ENCODE measurements at places on chromosomes 7 and 10.

GRCh38 chr10:50369931-50370330 is 118.6 kb upstream of the ASAH2 start:
- no peak for DNase-seq

GRCh38 chr10:67780759-67781538 is 57.0 kb downstream of the DNAJC12 start:
- no peak for DNase-seq

GRCh38 chr7:121085922-121086321 is 97.4 kb downstream of the CPED1 start:
- DNase-seq, result no peak

GRCh38 chr10:1270906-1271305 is 214.7 kb downstream of the WDR37 start:
- DNase-seq, result no peak

- no peak for DNase-seq
Measured at GRCh38 chr10:528173-529165, 161.0 kb downstream of the DIP2C start.

GRCh38 chr7:138907201-138907847 is 73.9 kb downstream of the KIAA1549 start:
- DNase-seq, result no peak

- no peak for DNase-seq
Measured at GRCh38 chr10:23417254-23417653, 21.6 kb upstream of the OTUD1 start.

DNA sequence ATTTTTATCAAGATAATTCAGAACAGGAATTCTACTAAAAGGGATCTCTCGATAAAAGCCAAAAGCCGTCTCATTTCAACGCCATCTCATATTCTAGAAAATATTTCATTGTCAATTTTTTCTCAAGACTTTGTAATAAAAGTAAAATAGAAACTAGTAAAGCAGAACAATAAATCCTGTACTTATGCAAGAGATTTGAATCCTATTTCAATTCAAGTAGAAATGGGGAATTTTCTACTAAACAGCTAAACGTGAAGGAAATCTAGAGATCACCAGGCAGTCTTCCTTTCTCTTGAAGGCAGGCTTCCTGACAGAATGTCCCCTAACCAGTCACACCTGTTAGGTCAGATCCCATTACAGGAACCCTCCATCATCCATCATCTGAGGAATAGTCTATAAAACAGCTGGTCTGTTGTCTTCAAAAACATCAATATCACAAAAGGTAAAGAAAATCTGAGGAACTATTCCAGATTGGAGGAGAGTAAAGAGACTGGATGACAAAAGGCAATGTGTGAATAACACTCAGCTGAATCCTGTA is 23.7 kb downstream of the USP6NL start:
- no peak for DNase-seq

GRCh38 chr10:178723-179122 is 43.5 kb downstream of the ZMYND11 start:
- no peak for DNase-seq

DNA sequence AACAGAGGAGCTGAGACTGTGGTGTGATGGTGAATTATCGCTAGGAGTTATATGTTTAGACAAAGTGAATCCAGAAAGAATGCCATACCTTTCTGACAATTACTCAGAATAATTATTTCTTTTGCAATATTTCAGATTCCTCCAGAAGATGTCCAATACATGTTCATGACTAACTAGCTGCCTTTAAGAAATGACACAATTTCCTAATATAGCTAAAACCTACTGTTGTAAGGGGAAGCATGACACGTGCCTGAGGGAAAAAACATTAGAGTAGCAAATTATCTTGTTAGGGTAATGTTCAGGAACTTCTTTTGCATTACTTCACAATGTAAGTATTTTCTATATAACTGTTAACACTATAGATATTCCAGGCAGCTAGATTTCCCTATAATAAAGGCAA is 150.3 kb downstream of the COL28A1 start:
- DNase-seq, result no peak

DNA sequence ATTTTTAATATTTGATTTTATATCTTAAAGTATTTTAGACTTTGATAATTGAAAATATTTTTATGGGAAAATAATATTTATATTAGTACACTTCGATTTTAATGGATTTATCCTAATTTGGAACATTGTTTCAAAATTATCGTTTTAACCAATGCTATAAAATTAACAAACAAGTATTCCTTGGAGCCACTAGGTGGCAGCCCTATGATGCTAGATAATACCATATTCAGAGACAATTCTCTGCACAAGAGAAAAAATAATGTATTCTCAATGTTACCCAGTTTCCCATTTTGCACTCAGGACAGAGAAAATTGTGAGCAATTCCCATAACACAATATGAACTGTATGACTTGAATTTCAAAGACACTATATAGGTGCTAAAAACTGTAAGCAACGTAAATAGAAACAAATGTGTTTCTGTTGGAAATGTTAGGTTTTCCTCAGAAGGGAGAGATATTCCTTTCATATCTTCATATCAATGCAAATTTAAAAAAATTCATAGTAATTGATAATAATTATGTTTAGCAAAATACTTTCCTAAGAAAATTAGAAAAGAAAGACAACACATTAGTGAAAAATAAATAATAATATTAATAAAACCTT is 237.8 kb downstream of the SEMA3E start:
- DNase-seq, result peak; percentile 8

- DNase-seq, result no peak
Measured at GRCh38 chr10:79407423-79407796, 38.0 kb downstream of the ZCCHC24 start.

DNA sequence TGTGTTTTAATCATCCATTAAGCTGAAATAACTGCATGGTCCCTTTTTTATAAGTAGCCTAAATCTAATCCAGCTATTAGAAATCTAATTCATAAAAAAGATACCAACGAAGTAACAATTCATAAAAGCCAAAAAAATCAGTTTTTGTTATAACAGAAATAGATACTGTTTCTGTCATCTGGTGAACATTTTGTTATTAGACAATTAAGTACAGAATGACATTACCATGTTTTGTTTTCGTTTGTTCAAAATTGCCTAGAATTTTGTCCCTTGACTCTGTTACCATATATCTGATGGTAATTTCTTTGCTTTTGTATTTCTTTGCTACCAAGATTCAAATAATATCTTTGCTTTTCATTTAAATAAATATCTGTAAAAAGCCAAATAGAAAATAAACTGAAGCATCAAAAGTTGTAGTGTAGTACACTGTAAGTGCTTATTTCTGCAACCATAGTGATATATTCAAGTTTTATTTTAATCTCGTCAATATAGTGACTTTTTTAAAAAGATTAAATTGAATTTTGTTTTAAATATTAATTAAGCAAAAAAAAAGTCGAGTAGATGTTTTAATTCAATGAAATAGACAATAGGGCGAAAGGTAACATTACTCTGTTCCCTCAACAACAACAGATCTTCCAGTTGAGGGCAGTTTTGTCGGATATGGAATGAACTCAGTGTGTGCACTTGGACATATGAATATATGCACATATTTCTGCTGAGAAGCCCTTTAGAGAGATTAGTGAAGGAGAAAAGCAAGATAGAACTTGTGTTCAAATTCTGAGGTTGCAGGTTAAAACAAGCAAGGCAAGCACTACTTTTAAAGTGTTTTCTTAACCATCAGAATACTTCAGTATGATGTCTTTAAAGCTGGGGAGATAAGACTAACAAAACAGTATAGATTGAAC is 7.9 kb upstream of the IGF2BP3 start:
- DNase-seq, result no peak

GRCh38 chr10:28331066-28331465 is 28.2 kb upstream of the MPP7 start:
- no peak for DNase-seq

DNA sequence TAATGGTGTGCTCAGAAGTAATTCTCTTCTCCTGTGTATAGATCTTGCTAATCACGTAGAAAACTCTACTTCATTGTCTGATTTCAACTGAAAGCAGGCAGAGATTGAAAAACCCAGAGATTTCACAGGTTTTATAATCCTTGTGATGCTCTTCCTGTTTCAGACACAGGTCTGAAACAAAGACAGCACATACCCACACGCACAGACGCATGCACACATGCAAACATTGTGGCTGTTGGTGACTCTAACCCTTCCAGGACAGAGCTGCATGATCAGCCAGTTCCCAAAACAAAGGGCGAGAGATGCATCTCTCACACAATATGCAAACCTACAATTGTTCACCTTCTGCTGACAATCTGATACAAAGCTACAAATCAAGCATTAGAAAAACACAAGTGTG is 11.1 kb upstream of the TFEC start:
- no peak for DNase-seq

DNA sequence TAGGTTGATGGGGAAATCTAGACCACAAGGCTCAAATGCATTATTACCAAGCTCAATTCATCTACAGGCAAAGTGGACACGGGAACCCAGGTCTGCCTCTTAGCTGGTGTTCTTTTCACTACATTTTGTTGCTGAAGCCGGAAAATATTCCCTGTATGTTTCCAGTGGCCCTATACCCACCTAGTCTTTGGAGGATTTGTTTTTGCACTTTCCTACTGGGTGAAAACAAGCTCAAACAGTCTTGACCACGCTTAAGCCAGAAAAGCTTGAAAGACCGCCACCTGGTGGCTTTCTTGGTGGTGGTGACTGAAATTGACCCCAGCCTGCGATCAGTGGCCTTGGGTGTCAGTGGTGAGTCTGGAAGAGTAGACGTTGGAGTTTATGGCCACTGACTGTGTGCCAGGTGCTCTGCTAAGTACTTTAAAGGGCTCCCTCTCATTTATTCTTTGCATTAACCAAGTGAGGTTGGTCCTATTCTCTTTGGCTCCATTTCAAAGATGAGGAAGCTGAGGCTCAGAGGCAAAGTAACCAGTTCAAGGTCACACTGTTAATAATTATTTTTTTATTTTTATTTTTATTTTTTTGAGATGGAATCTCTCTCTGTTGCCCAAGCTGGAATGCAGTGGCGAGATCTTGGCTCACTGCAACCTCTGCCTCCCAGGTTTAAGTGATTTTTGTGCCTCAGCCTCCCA is 11.1 kb upstream of the CRTAC1 start:
- peak; percentile 26 for DNase-seq

GRCh38 chr10:38212460-38212859 is 118.3 kb downstream of the ZNF37A start:
- no peak for DNase-seq

DNA sequence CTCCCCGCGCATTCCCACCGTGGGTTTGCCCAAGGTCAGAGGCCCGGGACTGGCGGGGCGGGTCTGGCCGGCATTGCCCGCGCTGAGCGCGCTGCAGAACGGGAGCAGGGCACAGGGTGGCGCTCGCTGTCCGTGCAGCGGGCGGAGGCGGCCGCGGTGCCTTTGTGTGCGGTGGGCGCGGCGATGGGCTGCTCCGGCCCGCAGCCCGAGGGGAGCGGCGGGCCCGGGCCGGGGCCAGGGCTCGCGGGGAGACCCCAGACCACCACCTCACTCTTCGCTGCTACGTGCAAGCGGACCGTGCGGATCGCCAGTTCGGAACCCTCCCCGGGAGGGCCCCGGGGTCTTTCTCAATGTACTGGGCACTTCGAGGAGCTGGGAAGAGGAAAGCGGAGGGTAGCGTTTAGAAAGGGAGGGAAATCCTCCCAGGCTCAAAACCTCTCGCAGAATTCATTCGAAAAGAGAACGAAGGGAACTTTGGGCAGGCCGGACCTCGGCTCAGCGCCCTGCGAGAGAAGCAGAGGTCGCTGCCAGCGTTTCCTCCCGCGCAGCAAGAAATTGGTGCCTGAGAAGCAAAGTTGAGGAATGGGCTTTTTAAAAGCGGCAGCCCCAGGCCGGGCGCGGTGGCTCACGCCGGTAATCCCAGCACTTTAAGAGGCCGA is 8.5 kb downstream of the SP8 start:
- no peak for DNase-seq

- DNase-seq, result no peak
Measured at GRCh38 chr10:74419958-74420375, 268.9 kb downstream of the ADK start.

- DNase-seq, result no peak
Measured at GRCh38 chr7:100493476-100494264, 9.9 kb downstream of the NYAP1 start.

DNA sequence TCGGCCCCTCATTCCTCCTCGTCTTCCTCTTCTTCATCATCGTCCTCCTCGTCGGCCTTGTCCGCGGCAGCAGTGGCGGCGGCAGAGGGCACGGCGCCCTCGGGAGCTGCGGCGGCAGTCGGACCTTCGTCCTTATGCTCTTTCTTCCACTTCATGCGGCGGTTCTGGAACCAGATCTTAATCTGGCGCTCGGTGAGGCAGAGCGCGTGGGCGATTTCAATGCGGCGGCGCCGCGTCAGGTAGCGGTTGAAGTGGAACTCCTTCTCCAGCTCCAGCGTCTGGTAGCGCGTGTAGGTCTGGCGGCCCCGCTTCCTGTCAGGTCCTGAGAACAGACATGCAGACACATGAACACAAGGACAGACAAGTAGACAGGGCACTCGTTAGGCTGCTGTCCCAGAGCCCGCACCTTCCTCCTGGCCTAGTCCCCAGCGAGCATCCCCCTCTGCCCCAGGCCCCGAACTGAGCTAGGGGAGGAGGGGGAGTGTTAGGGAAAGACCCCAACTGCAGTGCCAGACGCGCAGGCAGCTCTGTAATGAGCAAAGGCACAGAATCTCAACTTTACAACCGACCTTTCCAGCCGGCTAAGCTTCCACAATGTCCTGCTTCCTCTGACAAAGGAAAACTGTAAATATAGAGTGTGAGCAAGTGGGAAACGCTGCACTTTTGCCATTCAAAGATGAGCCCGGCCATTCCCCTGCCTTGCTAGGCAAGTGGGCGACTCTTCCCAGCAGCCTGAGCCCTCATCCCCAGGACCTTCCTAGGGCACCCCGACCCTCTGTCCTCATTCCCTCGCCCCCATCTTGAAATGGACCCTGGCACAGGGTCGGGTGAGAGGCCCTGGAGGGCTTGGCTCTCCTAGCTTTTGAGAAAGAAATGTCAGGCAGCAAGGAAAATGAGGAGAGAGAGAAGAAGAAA is 1.3 kb downstream of the HOXA7 start:
- no peak for DNase-seq

- DNase-seq, result no peak
Measured at GRCh38 chr10:47381103-47381395, 3.0 kb downstream of the ZNF488 start.

DNA sequence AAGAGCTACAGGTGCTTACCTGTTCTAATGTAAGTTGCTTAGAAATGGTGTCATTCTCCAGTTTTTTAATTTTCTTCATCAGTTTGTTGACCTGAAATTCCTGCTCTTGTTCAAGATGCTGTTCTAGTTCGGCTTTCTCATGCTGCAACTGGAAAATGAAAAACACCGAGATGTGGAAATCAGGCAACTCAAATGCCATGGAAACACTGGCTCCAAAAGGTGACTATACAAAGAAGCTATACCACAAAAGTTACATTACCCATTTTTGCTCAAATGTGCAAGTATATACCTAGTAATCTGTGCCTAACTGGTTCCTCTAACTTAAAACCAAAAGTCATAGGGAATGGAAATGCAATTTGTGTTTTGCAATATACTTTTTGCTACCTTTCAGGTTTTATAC is 73.8 kb downstream of the CCDC6 start:
- DNase-seq, result no peak

- DNase-seq, result no peak
Measured at GRCh38 chr7:4281231-4281993, 400.7 kb upstream of the FOXK1 start.

Measured in GM04504 (cell line).